ENCODE measurements at places on chromosomes 5 and 9. TPM values are rescaled to one million over a fixed set of nuclear protein-coding genes. Genes with fewer than 3 reads are reported as not detected.

DNA sequence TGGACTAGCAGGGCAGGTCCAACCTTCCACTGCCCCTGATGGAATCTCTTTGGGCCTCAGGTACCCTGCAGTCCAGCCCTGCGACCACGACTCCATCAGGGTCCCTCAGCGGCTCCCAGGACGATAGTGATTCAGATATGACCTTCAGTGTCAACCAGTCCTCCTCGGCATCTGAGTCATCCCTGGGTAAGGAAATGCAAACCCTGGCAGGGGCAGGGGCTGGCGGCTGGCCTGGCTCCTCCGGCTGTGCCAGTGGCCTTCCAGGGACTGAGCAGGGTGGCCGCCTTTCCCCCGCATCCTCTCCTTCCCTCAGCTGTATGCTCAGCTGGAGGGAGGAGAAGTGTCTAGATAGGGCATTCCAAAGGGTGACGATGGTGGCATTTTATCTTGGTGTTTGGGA, 45.0 kb downstream of the NEURL1B start:
- no peak for DNase-seq

DNA sequence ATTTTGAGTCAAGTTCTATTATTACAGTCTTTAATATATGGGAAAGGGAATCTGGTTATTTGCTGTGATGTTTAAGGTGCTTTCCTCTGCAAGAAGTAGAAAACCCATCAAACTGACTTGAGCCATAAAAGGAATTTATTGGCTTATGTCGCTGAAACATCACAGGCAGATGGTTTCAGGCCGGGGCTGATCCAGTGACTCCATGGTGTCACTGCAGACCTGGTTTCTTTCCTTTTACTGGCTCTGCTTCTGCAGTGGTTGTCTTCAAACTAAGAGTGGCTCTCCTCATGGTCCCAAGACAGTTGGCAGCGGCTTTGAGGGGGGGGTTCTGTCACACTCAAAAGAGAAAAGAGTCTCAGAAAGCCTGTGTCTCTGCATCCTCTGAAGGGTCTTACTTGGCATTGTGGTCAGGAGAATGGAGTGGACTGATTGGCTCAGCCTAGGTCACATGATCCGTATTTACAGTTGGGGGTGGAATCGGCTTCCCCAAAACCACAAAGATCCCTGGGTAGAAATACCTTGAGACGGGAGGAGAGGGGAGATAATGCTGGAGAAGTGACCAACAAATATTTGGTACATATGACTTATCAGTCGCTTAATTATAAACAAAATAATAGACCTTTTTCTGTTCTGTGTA, 106.3 kb downstream of the DAPK1 start:
- DNase-seq = no peak

DNA sequence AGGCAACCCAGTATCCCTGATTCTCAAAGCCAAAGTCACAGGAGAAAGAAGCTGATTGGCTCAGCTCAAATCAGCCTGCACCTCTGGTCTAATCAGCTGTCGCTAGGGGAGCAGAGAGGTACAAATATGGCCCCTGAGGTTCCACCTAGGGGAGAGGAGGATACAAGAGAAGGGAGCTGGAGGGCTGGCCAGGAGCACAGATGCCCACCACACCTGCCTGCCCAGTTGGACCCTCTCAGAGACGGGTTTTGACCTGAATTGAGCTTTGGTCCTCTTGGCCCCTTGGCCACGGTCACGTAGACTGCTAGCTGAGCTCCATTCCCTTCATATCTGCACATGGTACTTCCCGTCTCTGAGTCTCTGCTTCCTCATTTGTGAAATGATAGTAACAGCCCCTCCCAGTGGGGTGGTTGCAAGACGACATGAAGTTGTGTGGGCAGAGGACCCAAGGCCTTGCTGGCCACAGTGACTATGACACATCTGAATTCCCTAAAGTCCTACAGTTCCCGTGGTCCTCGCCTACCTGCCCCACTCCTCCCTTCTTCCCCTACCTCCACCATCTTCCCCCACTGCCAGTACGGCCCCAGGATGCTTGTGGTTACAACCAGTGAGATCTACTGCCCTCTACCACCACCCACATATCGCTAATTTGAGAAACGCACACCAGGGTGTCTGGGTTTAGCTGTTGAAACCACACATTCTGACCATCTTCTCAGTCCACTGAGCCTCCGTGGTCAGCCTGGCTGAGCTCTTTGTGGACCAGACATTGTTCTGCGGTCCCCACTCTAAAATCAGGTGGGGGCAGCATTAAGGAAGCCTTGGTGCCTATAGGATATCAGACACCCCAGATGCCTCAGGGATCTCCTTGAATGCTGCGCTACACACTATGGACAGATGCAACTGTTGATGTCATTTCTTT, 60.3 kb upstream of the NEK6 start:
- no peak for DNase-seq

DNA sequence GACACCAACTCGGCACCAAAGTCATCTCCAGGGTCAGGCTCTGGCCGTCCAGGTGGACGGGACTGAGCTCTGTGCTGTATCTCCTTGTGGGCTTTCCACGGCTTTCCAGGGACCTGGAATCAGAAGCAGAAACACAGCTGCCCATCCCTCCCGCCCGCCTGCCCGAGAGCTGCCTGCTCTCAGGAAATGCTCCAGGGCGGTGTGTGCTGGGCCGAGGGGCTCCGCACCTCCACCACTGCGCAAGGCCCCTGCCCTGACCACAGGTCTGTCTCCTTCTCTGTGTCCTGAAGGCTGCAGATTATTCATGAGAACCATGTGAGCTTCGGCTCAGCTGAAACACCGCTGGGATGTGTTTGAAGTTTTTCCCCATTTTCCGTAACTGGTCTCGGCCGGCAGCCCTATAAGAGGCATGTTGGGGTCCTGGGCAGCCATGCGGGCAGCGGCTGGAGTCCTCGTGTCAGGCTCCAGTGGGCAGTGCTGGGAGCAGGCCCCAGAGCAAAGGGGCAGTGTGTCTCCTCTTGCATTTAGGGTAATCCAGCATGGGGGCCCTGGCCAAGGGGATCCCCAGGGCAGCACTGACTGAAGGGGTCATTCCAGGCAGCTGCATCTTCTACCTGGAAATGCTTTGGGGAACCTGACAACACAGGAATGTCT, 22.8 kb downstream of the NKD2 start:
- no peak for DNase-seq

- DNase-seq = no peak
These were observed 10.3 kb upstream of the TPM2 start for GRCh38 chr9:35700031-35700430.

- DNase-seq = no peak
These were observed 42.9 kb upstream of the PJA2 start for GRCh38 chr5:109452661-109453060.

GRCh38 chr5:174401793-174402192, 322.6 kb upstream of the MSX2 start:
- DNase-seq = no peak

- no peak for DNase-seq
These were observed 10.9 kb downstream of the IGIP start for GRCh38 chr5:140136624-140137023.

GRCh38 chr5:124371111-124371706, 375.2 kb downstream of the ZNF608 start:
- DNase-seq = no peak

DNA sequence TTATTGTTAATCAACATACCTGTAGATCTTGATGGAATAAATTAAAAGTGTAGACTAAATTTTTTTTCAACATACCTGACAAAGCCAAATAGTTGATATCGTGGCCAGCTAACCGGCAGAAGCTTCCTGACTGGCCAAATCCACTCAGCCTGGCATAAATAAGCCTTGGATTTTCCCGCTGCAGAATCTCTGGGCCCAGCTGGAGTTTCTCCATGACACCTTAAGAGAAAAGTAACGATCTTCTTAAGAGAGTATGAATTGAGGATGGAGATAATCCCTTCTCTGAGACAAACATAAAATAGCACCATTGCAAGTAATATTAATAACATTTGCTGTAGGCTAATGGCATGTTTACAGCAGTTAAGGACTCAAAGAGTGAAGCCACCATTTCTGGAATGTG, 2.2 kb downstream of the AMACR start:
- DNase-seq = no peak

- DNase-seq = no peak
These were observed 240.4 kb downstream of the GLIS3 start for GRCh38 chr9:4059437-4059836.

The VPS13A gene
- 20.8 TPM for total RNA-seq

The TEX48 gene
- 0.42 TPM for total RNA-seq

The SLCO4C1 gene
- total RNA-seq = 0.05 TPM

The MTAP gene
- 73.2 TPM for total RNA-seq

The EPB41L4B gene
- total RNA-seq = 0.11 TPM

The EEIG1 gene
- total RNA-seq = 75.5 TPM

The LIFR gene
- total RNA-seq = 0.23 TPM

The ANKHD1 gene
- total RNA-seq = 88.6 TPM
